ENCODE measurements at places on chromosomes 3 and 15. TPM values are rescaled to one million over a fixed set of nuclear protein-coding genes. Genes with fewer than 3 reads are reported as not detected.

- H3K36me3 ChIP-seq = no peaks in the 10 kb centered on the region
- H3K27me3 ChIP-seq = no peaks in the 10 kb centered on the region
- peak overlapping the region; percentile 77 for H3K4me3 ChIP-seq
- DNase-seq = no peak
Measured at GRCh38 chr15:73050561-73051295, 1.5 kb upstream of the NEO1 start.

DNA sequence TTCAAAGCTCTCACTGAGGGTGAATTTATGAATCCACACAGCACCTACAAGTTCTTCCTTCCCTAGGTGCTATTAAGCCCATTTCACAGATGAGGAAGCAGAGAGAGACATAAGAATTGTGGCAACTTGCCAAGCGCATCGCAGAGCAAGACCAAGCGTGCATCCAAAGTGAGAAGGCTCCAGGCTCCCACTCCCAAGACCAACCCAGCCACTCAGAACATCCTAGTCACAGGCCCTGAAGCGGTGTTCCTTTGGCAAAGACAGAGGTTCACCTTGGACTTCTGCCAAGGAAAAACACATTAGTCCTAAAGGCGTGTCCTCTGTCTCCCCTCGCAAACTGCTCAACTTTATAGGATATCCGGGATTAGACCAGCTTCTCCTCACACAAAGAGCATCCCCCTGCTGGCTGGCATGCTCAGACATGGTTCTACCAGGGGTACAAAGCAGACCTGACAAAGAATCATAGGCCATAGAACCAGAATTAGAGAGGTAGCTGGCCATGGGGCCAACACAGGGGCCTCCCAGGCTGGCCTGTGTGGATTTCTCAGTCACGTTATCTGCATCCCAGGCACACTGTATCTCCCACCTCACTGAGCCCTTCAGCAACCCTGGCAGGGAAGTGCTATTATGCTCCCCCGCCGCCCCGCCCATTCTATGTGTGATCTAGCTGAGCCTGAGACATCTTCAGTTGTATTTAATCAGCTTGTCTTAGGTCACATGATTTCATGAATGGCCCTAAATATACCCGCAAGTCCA lies 160.2 kb downstream of the FOXP1 start:
- no peaks in the 10 kb centered on the region for H3K27me3 ChIP-seq
- peak; percentile 61 for DNase-seq
- H3K4me1 ChIP-seq = no peaks in the 10 kb centered on the region
- no peaks in the 10 kb centered on the region for H3K36me3 ChIP-seq

The SERPINI2 gene
- total RNA-seq = 6.3 TPM

- no peak overlapping the region for H3K4me3 ChIP-seq
- no peaks in the 10 kb centered on the region for H3K4me1 ChIP-seq
- no peaks in the 10 kb centered on the region for H3K27me3 ChIP-seq
- no peak for DNase-seq
- no peaks in the 10 kb centered on the region for H3K36me3 ChIP-seq
Measured at GRCh38 chr3:43632269-43632733, 10.5 kb upstream of the ANO10 start.

The GUCA1C gene
- not detected for total RNA-seq

DNA sequence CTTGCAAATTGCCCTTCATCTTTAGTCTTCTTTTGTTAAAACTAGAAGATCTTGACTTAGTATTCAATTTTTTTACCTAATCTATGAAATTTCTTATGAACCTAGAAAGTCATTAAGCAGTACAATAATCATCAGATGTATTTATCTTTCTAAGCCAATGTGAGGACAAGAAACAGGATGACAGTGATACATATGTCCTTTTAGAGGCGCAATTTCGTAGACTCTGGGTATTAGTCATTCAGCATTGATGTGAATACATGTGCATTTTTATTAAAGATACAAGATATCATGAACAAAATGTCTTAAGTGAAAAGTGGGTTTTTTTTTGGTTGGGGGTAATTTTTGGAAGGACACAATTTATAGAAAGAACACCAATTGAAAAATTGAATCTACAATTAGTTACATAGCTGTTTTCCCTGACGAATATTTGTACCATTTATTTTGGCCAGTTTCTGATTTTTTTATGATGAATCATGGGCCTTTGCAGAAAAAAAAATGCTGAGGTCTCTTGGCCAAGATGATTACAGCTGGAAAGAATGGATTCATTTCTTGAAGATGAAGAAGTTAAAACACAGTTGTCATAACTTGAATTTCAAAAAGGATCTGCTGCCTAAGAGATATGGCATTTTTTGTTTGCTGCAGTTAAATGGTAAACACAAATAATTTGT lies 48.9 kb upstream of the AGTR1 start:
- H3K27me3 ChIP-seq = no peaks in the 10 kb centered on the region
- H3K27ac ChIP-seq = no peak overlapping the region
- H3K4me1 ChIP-seq = no peaks in the 10 kb centered on the region
- DNase-seq = no peak

DNA sequence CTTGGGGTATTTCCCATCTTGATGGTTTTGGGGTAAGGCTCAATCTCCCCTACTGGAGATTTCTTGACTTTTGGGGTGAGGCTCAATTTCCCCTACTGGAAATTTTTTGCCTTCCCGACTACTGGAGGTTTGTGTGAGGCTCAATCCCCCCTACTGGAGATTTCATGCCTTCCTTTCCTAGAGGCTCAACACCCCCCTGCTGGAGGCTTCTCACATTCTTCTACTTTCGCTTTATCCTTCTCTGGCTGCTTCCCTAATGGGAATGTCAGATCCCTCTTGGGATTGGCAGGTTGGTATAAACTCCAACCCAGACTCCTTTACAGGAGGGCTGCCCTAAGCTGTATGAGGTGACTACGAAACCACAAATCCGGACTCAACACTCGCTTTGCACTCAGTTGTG lies 49.2 kb downstream of the KATNBL1 start:
- H3K4me3 ChIP-seq = no peak overlapping the region
- no peaks in the 10 kb centered on the region for H3K4me1 ChIP-seq
- H3K27me3 ChIP-seq = no peaks in the 10 kb centered on the region
- H3K36me3 ChIP-seq = peaks cover 5% of the 10 kb centered on the region
- H3K27ac ChIP-seq = no peak overlapping the region

The PARP15 gene
- 0.79 TPM for total RNA-seq

DNA sequence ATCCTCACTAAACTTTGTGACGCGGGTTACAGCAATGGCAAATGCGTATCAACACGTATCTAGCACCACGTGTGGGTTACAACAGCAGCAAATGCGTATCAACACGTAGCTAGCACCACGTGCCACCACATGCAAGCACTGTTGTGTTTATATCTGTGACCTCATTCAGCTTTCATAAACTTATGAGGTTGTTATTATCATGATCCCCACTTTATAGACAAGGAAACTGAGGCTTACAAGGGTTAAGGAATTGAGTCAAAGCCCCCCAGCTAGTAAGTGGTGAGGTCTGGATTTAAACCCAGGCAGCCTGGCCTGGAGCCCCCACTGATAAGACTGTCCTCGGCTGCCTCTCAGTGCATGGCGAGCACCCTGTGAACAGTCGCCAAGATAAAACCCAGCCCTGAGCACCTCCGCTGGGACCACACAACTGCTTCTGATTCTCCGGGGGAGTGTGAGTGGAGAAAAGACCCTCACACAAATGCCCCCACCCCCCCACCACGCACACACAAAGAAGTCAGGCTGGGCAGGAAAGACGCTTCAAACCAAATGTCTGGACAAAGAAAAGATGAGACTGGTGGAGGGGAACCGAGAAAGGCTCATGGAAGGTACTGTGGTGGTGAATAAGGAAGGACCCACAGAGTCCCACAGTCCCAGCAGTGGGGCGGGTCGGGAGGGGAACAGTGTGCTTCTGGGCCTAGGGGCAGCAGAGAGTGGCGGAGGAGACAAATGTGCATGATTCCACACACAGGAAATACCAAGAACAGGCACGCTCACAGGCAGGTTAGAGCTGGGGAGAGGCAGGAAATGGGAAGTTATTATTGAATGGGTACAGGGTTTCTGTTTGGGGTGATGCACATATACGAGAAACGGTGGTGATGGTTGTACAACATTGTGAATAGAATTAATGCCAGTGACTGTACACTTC lies 173.4 kb downstream of the XXYLT1 start:
- H3K36me3 ChIP-seq = peaks cover 14% of the 10 kb centered on the region
- no peak overlapping the region for H3K27ac ChIP-seq
- DNase-seq = no peak
- H3K4me3 ChIP-seq = no peak overlapping the region

The GOLGA6L25 gene
- not detected for total RNA-seq

The EPHA3 gene
- 43.0 TPM for total RNA-seq

DNA sequence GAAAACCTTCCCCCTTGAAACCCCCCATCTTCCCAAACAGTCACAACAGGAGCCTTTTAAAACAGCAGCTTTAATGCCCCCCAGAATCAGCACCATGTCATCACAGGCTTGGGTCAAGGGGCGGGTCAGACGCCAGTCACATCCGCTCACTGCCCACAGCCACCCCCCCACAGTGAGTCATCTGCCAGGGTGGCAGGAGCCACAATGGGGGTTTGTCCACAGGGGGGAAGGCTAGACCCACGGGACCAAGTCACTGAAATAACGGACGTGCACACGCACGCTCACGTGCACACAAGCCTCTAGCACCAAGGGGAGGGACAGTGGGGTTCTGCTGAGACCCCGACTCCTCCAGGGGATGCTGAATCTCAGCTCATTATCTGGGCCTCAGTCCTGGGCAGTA lies 441 bp upstream of the UCN2 start:
- H3K4me3 ChIP-seq = no peak overlapping the region
- no peak overlapping the region for H3K27ac ChIP-seq
- H3K27me3 ChIP-seq = no peaks in the 10 kb centered on the region
- H3K36me3 ChIP-seq = peaks cover 45% of the 10 kb centered on the region
- H3K4me1 ChIP-seq = peaks cover 29% of the 10 kb centered on the region
- no peak for DNase-seq

- DNase-seq = no peak
- H3K36me3 ChIP-seq = peaks cover 18% of the 10 kb centered on the region
Measured at GRCh38 chr3:195076981-195077610, 193.9 kb downstream of the XXYLT1 start.

DNA sequence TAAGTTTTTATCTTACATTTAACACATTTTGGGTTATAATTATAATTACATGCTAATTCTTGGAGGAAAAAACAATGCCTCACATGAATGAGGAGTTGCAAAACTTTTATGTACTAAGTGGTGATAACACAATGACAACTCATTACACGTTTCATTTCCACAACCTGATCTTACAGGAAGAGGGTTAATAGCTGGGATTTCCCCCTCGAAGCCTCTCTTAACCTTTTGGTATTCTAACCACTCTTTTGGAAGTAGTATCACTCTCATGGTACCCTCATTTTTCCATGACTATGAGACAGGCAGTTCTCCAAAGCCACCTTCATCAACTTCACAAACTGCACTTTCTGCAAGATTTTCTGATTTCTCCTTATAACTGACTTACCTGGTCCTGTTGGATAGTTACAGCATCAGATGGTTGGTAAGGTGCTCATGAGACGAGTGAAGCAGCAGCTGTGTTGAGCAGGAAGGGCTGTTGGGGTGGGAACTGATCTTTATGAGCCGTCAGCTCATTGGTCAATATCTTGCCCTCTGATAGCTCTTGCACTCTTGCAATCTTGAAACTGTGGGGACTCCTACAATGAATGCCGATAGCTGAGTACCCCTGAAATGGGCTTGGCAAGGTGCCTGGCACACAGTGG lies 41.6 kb downstream of the ACAN start:
- no peaks in the 10 kb centered on the region for H3K4me1 ChIP-seq
- H3K4me3 ChIP-seq = no peak overlapping the region
- no peak for DNase-seq
- no peak overlapping the region for H3K27ac ChIP-seq
- H3K27me3 ChIP-seq = no peaks in the 10 kb centered on the region
- H3K36me3 ChIP-seq = peaks cover 19% of the 10 kb centered on the region

DNA sequence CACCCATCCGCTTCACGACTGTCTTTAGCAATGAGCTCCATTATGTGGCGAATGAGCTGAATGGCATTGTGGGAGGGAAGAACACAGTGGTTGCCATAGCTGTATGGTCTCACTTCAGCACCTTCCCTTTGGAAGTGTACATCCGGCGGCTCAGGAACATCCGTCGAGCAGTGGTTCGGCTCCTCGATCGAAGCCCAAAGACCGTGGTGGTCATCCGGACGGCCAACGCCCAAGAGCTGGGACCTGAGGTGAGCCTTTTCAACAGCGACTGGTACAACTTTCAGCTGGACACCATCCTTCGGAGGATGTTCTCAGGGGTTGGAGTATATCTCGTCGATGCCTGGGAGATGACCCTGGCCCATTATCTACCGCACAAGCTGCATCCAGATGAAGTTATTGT lies 27.8 kb upstream of the NFKBIZ start:
- no peak overlapping the region for H3K27ac ChIP-seq
- H3K4me3 ChIP-seq = no peak overlapping the region
- H3K36me3 ChIP-seq = peaks cover 15% of the 10 kb centered on the region

- peak; percentile 67 for DNase-seq
- no peak overlapping the region for H3K4me3 ChIP-seq
- no peaks in the 10 kb centered on the region for H3K4me1 ChIP-seq
- H3K27ac ChIP-seq = no peak overlapping the region
Measured at GRCh38 chr3:191959876-191960413, 499.0 kb downstream of the PYDC2 start.

The SUSD5 gene
- 5.6 TPM for total RNA-seq

DNA sequence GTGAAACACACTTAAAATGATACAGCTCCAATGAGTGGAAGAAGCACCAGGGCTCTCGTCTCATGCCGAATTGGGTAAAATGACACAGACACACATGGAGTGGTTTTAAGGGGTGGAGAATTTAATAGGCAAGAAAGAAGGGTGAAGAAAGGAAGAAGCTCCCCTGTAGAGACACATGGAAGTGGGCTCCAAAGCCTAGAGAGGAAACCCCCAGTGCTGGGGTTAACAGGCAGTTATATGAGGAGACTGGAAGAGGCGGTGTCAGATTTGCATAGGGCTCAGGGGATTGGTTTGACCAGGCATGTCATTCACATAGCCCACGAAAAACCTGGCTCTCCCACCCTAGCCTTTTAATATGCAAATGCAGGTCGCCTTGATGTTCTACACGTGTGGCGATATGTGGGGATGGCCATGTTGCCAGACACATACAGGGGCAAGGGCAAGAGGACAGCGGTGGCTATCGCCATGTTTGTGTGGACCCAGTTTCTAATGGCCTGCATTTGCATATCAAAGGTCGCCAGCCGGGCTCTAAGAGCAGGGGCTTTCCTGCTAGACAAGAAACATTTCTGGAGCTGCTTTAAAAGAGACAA lies 1.9 kb upstream of the DPH6 start:
- no peak for DNase-seq
- H3K27me3 ChIP-seq = no peaks in the 10 kb centered on the region
- H3K4me3 ChIP-seq = no peak overlapping the region
- no peak overlapping the region for H3K27ac ChIP-seq

The MBNL1 gene
- total RNA-seq = 121 TPM

DNA sequence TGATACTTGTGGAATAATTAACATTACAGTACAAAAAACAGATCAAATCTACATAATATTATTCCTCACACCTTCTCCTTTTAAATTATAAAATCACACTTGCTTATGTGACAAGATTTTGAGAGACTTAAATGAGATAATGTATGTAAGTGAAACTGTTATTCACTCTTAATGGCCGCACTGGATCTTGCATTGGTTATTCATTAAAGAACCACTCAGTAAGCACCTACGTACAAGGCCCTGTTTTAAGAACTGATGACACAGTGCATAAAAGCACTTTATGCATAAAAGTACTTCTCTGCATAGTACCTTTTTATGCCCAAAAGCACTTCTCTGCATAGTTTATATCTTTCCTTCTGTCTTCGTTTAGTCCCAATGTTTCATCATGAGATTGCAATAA lies 172.1 kb downstream of the GOLGA6L6 start:
- H3K27me3 ChIP-seq = no peaks in the 10 kb centered on the region
- no peaks in the 10 kb centered on the region for H3K4me1 ChIP-seq
- no peak overlapping the region for H3K4me3 ChIP-seq
- no peak for DNase-seq
